Stimulated activated CD4-positive, alpha-beta T cell treated with anti-CD3 and anti-CD28 coated beads, TNF-alpha, amount 100 ng/mL, for 48 hours (primary cell): ENCODE measurements at places on chromosomes 1 and 21.
A peak's percentile ranks its signal among the peaks of the same experiment; 100 is the strongest.

DNA sequence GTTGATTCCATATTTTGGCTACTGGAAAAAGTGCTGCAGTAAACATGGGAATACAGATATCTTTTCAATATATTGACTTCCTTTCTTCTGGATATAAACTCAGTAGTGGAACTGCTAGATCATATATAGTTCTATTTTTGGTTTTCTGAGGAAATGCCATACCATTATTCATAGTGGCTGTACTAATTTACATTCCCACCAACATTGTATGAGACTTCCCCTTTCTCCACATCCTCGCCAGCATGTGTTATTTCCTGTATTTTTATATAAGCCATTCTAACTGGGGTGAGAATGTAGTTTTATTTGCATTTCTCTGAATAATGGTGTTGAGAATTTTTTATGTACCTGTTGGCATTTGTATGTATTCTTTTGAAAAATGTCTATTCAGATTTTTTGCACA lies 385.2 kb downstream of the NUF2 start:
- DNase-seq: no peak

DNA sequence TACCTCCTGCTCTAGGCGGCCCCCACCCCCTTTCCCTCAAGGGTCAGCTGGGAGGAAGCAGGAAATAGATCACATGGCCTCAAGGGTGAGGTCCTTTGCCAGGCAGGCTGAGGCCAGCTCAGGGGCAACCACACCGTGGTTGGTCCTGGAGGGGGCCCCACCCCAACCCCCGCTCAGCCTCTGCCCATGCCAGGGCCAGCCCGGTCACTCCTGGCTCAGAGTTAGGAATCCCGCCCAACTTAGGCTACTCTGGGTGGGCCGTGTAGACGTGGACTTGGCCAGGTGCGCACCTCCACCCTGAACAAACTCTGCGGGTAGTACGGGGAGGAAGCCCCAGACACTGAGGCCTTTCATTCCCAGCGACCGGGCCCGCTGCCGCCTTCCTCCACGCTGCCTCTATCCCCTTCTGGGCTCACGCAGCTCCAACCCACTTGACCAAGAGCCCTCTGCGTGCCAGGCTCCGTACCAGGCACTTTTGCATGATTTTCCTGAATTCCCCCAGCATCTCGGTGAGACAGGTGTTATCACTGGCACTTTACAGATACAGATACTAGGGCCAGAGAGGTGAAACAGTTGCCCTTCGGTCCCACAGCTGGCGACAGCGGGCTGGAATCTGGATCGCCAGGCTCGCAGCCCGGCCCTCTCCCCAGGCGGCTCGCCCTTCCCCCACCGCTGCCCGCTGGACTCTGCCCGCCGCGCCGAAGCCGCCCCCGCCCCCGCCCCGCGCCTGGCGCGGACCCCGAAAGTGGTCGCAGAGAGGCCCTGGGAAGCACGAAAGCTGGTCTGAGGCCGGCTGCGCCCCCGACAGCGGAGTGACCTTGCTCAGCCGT lies 769 bp downstream of the GALE start:
- peak; percentile 27 for DNase-seq

DNA sequence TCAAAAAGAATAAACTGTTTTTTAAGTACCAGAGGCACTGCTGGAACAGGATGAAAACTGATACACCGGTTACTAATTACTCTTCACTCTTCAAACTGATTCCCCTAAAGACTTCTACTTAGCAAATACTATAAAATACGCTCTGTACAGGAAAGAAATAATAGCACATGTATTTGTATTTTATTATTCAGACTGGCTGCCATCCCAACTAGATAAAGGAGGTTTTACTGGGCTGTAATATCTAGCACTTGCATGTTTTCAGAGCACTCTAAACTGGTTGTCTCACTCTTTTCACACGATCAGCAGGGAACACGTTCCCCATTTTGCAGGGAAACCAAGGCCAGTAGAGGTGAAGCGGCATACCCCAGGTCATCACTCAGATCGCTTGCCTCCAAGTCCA lies 9.2 kb downstream of the SMIM12 start:
- DNase-seq: no peak

- no peak for DNase-seq
Observed at GRCh38 chr1:113109908-113110554, 37.0 kb downstream of the LRIG2 start.

GRCh38 chr21:25405984-25406383 lies 201.3 kb downstream of the MRPL39 start:
- no peak for DNase-seq

DNA sequence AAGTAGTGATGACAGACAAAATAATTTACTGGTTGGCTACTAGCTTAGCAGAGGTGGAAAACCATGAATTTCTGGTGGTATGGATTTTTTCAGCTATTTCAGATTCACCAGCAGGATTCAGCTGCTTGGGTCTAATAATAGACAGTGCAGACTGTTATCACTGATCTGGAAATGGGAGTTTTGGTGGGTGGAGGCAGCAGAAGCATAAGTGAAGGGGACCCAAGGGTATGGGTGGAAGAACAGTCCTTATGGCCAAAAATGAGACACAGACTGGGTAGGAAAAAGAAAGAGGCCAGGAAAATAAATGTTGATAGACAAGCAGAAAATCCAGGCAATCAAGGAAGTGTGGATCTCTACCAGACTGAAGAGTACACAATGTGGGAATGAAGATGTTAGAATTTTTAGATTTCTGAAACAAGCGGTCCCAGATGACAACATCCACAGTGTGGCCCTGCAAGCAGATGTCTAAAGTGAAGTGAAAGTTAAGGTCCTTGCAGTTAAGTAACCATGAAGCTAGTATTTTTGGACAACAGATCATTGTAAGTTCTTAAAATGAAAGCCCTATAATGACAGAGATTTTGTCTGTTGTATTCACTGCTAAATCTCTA lies 24.7 kb downstream of the LYST start:
- DNase-seq: no peak

GRCh38 chr1:19656780-19657466 lies 7.8 kb upstream of the HTR6 start:
- no peak for DNase-seq

- no peak for DNase-seq
Observed at GRCh38 chr21:38804789-38805327, 871 bp upstream of the ETS2 start.

- no peak for DNase-seq
Observed at GRCh38 chr1:21384620-21385019, 55.3 kb upstream of the NBPF3 start.

DNA sequence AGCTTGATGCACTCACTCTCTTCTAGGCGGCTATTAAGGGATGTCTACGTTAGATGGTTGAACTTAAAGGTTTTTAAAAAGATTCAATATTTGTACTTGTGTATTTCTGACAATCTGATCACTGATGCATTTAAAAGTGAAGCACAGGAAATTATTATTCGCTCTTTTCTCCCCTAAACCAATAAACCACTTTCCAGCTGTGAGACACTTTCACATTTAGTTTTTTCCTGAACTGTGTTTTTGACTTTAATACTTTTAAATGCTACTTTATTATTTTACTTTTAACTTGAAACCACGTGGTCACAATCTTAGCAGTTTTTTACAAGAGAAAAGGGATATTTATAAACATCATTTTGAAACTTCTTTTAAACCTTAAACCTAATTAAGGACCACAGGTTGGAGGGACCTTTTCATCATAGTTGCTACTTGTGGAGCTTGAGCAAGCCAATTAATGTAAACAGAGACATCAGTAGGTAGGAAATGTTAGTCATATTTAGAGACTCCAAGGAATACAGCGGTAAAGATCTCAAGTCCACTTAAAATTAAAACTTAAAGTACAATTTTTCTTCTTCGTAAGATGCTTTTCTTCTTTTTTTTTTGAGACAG lies 9.2 kb downstream of the WDR26 start:
- DNase-seq: no peak

GRCh38 chr21:37358397-37358796 lies 8.2 kb upstream of the DYRK1A start:
- no peak for DNase-seq

- no peak for DNase-seq
Observed at GRCh38 chr21:28632755-28633408, 359.8 kb downstream of the LTN1 start.

- DNase-seq: no peak
Observed at GRCh38 chr1:66605419-66605997, 71.6 kb downstream of the SGIP1 start.

- DNase-seq: no peak
Observed at GRCh38 chr21:25569711-25570110, 37.6 kb downstream of the MRPL39 start.

DNA sequence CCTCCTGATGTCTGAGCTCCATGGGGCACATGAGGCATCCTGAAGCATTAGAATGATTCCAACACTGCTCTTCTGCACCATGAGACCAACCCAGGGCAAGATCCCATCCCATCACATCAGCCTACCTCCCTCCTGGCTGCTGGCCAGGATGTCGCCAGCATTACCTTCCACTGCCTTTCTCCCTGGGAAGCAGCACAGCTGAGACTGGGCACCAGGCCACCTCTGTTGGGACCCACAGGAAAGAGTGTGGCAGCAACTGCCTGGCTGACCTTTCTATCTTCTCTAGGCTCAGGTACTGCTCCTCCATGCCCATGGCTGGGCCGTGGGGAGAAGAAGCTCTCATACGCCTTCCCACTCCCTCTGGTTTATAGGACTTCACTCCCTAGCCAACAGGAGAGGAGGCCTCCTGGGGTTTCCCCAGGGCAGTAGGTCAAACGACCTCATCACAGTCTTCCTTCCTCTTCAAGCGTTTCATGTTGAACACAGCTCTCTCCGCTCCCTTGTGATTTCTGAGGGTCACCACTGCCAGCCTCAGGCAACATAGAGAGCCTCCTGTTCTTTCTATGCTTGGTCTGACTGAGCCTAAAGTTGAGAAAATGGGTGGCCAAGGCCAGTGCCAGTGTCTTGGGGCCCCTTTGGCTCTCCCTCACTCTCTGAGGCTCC lies 11.1 kb upstream of the RASSF5 start:
- no peak for DNase-seq

- DNase-seq: no peak
Observed at GRCh38 chr1:9247894-9248293, 13.3 kb downstream of the H6PD start.

DNA sequence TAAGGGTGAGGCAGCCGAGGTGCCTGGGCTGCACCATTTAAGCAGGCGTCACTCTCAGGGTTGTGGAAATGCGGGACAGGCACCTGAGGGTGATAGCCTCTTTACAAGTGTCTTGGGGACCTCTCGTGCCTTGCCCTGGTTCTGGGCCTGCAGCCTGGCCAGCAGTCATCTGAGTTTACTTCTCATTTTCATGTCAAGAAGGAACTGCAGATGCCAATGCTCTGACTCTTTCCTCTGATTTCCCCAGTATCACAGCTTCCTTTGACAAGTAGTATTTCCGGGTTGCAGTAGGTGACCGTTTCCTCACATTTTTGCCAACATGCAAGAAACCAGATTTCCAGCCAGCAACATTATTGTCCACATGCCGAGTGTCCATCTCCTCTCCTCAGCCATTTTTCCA lies 286.9 kb downstream of the DISC1 start:
- DNase-seq: no peak

- no peak for DNase-seq
Observed at GRCh38 chr1:118905196-118905595, 82.9 kb downstream of the TBX15 start.

- no peak for DNase-seq
Observed at GRCh38 chr1:216175714-216176113, 247.5 kb downstream of the USH2A start.

DNA sequence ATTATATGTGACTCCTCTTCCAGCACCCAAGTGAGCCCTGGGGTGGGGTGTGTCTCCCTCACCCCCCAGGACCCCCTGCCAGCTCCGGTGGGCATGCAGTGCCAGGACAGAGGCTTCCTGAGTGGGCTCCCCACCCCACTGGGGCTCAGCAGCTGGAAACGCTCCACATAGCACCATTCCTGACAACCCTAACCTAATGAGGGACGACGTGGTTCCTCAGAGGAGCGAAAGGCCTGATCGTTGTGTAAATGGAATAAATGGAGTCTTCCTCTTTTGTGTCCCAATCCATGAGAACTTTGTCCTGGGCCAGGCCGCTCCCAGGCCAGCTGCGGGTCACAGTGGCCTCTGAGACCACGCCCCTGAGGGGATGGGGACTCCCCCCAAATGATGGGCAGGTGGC lies 1.8 kb upstream of the TSPEAR start:
- no peak for DNase-seq

DNA sequence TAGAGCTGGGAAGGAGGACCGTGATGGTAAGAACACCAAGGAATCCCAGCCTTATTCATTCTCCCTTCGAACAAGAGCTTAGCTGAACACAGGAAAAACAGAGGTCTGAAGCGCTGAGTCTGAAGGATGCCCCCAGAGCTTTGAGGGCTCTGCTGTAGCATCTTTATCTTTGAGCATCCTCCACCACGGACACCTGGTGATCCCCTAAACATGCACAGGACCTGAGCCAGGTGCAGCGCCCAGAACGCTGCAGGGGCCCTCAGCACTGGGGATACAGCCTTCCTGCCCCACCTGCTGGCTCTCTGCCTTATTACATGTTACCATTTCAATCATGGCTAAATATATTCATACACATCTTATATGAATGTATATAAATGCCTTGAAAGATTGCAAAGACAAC lies 7.7 kb upstream of the GPATCH4 start:
- DNase-seq: peak; percentile 32
